ENCODE measurements at places on chromosomes 5 and 9.

- no peak for DNase-seq
Measured at GRCh38 chr9:81737871-81738507, 48.6 kb upstream of the TLE1 start.

- DNase-seq = no peak
Measured at GRCh38 chr5:160629003-160629402, 207.3 kb downstream of the PTTG1 start.

- DNase-seq = no peak
Measured at GRCh38 chr5:127744241-127744640, 41.0 kb downstream of the CCDC192 start.

DNA sequence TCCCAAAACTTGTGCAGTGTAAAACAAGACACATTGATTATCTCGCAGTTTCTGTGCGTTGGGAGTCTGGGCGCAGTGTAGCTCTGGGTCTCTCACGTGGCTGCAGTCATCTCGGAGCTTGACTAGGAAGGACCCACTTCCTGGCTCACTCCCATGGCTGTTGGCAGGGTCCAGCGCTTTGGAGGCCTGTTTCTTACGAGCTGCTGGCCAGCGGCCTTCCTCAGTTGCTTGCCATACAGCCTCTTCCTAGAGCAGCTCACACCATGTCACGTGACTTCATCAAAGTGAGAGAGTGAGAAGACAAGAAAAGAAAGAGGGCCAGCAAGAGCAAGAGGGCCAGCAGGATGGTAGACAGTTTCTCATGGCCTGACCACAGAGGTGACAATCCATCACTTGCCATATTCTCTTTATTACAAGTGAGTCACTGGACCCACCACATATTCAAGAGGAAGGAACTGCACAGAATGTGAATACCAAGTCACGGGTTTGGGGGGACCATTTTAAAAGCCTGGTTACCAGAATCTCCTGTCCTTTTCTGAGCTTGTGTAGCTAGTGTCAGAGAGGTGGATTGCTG is 36.2 kb downstream of the MCCC2 start:
- peak; percentile 21 for DNase-seq

DNA sequence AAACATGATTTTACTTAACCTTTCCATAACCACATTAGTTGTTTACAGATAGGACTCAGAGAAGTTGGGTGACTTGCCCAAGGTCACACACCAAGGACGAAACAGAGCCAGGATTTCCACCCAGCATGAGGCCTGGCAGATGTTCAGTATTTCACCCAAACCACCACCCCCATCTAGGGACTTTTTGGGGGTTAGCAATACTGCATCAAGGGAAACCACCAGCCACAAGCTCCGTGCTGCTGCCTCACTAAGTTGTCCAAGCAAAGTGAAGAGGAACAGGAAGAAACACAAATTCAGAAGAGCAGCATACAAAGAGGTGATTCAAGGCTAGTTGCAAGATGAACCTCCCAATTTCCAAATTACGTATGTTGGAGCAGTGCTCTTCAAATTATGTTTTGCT is 219.6 kb upstream of the RORB start:
- DNase-seq = no peak

DNA sequence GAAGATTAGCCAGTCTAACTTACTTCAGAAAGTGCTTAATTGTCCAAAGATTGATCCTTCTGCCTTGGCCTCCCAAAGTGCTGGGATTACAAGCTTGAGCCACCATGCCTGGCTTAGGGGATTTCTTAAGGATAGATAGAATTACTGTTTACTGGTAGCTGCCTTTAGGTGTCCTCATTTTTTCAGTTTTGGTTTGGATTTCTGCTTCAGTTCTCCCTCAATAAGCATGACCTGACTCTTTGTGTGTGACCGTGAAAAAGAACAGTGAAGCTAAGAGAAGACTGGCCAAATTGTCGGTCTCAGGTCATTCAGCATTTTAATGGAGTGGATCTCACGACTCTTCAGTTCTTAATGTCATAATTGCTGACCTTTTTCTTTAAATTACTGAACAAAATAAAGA is 22.9 kb upstream of the CMYA5 start:
- DNase-seq = no peak

- no peak for DNase-seq
Measured at GRCh38 chr9:109935406-109936087, 155.5 kb downstream of the PALM2AKAP2 start.

- DNase-seq = no peak
Measured at GRCh38 chr5:88824141-88824540, 58.8 kb downstream of the MEF2C start.

DNA sequence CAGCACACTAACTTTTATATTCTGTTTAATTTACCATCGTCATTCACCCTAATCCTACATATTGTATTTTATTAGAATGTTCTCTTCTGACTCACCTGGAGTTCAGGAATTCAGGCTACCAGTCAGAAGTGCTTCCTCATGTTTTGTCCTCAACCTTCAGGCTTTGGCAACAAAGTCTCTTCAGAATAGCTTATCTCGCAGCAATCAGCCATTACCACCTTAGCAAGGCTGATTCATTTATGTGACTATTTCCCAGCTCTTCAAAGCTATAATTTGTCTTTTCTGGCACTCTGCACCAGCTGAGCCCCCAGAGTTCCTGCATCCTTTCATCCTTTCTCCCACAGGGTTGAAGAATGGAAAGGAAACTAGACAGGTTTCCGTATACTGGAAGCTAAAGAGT is 365.5 kb upstream of the CDH18 start:
- DNase-seq = no peak

- DNase-seq = no peak
Measured at GRCh38 chr5:140673187-140673976, at the start of gene DND1. DND1 (minus strand) TSS chr5:140673576; CDS start chr5:140673542, 34 bp downstream.

GRCh38 chr5:93219641-93220145 is 361.3 kb downstream of the NR2F1-AS1 start:
- no peak for DNase-seq

DNA sequence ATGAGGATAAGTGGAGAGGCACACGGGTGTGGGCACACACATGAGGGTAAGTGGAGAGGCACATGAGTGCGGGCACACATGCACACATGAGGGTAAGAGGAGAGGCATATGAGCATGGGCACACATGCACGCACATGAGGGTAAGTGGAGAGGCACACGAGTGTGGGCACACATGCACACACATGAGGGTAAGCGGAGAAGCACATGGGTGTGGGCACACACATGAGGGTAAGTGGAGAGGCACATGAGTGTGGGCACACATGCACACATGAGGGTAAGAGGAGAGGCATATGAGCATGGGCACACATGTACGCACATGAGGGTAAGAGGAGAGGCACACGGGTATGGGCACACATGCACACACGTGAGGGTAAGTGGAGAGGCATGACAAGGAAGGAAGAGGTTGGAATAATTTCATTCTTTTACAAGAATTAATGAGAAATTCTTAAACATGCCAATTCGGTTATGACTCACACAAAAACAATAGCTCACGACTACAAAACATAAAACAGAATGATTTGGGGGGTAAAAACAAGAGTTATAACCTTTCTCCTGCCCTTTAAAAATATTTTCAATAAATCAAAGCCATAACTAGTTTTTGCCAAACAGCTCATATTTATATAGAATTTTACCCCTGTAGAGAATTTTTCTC is 67.5 kb downstream of the APBA1 start:
- no peak for DNase-seq

- DNase-seq = no peak
Measured at GRCh38 chr9:120392245-120392644, 187.7 kb downstream of the CDK5RAP2 start.

DNA sequence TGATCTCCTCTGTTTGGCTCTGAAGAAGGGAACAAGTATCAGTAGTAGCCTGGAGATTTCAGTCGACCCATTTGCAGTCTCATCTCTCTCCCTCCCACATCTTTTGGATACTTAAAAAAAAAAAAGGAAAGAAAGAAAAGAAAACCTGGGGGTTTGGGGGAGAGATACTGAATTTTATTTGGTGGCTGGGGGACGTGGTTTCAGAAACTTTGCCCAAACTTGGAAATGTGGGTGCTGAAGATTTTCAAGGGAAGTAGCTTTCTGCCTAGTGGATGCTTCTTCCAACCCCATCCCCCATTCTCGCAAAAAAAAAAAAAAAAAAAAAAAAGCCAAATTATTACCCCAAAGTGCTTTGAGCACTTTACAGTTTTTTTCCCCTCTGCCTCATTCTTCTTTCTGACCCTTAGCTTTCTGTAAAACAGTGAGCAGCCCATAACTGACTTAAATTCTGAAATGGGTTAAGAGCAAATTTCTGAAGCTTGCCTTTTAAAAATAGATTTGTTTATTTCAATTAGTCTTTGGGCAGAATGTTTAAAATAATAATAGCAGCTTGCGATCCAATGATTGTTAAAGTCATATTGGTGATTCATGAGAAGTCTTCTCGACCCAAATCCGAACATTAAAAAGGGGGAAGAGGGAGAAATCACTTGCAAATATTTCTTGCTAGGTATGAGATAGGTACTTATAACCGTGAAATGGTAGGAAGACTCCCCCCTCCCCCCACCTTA is 894 bp downstream of the FST start:
- DNase-seq = no peak

- DNase-seq = peak; percentile 15
Measured at GRCh38 chr9:89634995-89635742, 30.4 kb downstream of the GADD45G start.

DNA sequence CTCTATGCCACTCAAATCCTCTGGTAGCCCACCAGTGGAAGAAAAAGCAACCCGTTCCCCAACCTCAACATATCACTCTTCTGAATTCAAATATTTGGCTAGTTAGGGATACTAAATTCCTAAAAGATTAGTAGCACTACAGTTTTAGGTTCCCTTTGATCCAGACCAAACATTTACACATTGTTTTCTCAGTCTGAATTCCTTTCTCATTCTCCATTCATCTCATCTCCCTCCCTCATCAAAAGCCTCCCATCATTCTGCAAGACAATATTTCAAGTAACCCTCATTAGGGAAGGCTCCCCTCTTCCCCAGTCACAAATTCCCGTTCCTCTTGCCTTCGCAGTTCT is 26.3 kb downstream of the ADAM19 start:
- no peak for DNase-seq

GRCh38 chr5:19855031-19855430 is 133.0 kb downstream of the CDH18 start:
- DNase-seq = no peak

- DNase-seq = peak; percentile 36
Measured at GRCh38 chr5:7795306-7795705, 55.6 kb downstream of the CFAP90 start.

GRCh38 chr5:132012371-132013005 is 1.0 kb upstream of the ACSL6 start:
- no peak for DNase-seq

- no peak for DNase-seq
Measured at GRCh38 chr9:37417252-37417803, 5.2 kb upstream of the GRHPR start.

DNA sequence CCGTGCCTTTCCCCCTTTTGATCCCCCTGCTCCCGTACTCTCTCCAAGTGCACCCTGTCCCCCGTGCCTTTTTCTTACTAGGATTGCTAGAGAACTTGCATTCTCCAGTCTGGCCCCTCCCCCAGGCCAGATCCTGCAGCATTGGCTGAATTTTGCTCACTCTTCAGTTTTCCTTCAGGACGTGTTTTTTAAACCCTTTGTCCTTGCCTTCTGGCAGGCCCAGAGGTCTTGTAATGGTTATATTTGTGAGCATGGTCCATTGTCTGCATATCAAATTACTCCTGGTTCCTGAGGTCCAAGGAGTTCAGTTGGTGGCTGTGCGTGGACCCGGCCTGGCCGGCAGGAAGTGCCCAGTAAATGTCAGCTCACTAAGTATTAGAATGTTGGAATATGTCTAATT is 606 bp downstream of the TBC1D13 start:
- no peak for DNase-seq

GRCh38 chr5:136026636-136027035 is 2.2 kb upstream of the TGFBI start:
- no peak for DNase-seq

DNA sequence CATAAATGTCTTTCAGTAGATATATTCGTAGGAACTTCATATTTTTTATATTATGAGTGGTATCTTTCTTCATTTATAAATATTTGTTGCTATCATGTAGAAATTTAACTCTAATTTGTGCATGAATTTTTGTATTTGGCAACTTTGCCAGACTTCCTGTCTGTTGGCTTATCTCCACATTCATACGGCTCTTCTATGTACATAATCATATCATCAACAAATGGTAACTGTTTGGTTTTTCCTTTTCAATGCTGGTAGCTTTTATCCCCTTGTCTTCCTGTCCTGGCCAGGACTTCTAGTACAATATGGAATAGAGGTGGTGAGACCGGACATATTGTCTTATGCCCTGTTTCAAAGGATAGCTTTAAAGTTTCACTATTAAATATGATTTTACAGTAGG is 132.3 kb upstream of the COL5A1 start:
- no peak for DNase-seq

GRCh38 chr9:131441441-131441840 is 47.6 kb downstream of the PRRC2B start:
- no peak for DNase-seq

- DNase-seq = no peak
Measured at GRCh38 chr9:137367506-137368430, 55.2 kb downstream of the EXD3 start.

- no peak for DNase-seq
Measured at GRCh38 chr9:112530751-112531205, 44.2 kb downstream of the KIAA1958 start.

DNA sequence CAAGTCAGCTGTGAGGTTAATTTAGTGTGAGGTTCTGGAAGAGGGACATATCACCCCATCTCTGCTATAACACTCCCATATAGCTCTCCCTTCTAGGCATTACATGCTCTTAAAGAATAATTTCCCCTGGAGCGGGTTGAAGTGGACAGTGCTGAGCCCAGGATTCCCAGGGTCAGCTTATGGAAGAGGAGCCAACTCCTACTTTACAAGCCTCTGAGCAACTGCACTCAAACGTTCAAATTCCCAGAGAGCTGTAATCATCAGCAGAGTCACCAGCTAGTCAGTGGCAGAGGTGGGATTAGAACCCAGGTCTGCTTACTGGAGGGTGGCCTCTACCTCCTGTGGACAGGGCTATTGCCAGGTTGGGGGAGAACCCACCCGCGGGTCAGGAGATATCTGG is 1.4 kb downstream of the NEURL1B start:
- no peak for DNase-seq

GRCh38 chr5:142472306-142472951 is 147.6 kb upstream of the SPRY4 start:
- no peak for DNase-seq

- DNase-seq = no peak
Measured at GRCh38 chr5:117999939-118000549, 988.3 kb downstream of the DTWD2 start.

GRCh38 chr5:72074251-72074650 is 33.0 kb upstream of the MAP1B start:
- no peak for DNase-seq

GRCh38 chr5:110297152-110297670 is 429.3 kb downstream of the TMEM232 start:
- no peak for DNase-seq

DNA sequence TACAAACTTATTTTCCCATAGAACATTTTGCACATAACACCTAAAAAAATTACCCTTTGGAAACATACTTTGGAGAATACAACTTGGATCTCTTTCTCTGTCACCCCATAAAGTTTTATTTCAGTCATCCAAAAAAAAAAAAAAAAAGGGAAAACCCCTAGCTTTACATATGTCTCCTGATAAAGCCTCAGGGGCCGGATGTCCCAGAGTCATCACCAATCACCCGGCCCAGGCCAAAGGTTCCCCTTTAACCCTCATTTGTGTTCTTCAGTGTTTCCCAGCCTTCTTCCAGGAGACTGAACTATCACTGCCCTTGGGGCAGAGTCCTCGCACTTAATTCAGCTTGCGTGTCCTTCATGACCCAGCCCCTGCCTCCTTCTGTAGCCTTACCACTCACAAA is 28.8 kb downstream of the ANXA6 start:
- no peak for DNase-seq

- no peak for DNase-seq
Measured at GRCh38 chr5:173500213-173500560, 116.3 kb downstream of the BOD1 start.

Measured in anterior cingulate cortex (tissue), 58 donors.